ENCODE measurements at places on chromosomes 4 and X.

DNA sequence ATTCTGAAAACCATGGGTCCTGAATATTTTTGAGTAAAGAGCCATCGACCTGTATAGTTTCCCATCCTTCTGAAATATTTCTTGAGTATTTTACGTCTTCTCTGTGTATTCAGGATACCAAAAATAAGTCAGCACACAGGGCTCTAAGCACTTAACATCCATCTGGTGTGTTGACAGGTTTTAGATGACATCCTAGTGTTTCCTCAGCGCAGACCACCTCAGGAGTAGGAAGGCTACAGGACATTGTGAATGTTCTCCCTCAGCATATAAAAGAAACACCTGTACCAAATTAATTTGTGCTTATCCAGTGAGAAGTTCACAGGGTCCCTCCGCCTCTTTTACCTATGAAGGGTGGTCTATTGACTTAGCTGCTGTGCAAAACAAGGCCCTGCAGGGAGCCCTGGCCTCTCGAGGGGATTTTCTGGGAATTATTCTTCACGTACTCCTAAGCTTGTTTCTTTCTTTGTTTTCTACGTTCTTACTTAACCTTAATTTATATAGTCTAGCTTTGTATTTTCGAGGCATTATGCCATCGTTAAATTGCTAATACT lies 241.8 kb downstream of the FBXO8 start:
- DNase-seq = no peak

DNA sequence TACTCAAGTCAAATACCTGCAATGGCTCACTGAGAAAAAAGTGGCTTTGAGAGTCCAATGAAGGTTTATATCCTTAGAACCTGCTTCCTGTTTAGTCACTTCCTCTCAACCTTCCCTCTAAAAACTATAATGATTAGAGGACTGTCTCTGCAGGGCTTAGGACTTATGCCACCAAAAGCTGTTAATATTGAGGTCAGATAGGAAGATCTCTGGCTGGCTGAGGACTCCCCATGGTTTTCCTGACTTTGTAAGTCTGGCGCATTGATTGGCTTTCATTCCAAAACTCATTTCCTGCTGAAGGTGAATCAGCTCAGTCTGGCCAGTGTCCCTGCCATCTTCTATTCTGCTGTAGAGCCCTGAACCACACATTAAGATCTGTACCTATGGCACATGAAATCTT lies 140.9 kb upstream of the ANK2 start:
- no peak for DNase-seq

GRCh38 chr4:26288355-26288909 lies 32.4 kb upstream of the RBPJ start:
- no peak for DNase-seq

DNA sequence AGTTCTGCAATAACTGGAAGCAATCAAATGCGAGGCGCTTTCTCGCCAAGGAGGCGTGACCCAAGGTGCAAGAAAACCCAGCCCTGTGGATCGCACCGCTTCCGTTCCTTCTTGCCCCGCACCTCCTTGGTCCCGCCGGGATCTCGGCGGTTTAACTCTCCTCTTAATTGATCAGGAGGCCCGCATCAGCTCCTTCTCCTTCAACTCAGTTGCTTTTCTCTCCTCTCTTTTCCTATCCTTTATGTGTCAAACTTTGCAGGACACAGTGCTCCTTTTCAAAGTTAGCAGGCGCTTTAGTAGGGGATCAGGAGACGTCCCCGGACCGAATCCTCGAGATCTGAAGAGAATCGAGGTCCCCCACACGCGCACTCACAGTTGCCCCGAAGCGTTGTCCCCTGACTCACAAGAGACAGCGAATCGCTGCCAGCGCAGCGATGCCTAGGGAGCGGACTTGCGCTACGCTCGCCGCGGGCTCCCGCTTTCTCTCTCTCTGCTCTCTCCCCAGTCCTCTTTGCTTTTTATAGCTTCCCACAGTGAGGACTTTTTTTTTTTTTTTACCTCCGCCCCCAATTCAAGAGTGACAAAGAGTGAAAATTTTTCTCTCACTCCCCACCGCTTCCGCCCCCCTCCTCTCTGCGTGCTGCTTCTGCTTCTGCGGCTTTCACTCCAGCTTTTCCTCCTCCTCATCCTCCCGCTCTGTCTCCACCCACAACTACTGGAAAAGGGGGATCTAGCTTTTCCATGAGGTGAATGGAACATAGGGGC lies at the start of gene DKK2:
Gene DKK2, minus strand, starts transcription at position 495 of the 765 bp plus-strand sequence. CDS start 722 bp downstream, outside the sequence.
- no peak for DNase-seq

DNA sequence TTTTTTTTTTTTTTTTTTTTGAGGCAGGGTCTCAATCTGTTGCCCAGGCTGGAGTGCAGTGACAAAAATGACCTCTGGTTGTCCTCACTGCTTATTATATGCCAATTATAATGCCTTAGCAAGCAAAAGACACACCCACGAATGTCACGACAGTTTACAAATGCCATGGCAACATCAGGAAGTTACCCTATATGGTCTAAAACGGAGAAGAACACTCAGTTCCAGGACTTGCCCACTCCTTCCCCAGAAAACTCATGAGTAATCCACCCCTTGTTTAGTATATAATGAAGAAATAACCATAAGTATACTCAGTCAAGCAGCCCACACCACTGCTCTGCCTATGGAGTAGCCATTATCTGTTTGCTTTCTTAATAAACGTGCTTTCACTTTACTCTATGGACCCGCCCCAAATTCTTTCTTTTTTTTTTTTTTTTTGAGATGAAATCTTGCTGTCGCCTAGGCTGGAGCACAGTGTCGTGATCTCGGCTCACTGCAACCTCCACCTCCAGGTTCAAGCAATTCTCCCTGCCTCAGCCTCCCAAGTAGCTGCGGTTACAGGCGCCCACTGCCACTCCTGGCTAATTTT lies 106.2 kb downstream of the SMIM20 start:
- DNase-seq = no peak

DNA sequence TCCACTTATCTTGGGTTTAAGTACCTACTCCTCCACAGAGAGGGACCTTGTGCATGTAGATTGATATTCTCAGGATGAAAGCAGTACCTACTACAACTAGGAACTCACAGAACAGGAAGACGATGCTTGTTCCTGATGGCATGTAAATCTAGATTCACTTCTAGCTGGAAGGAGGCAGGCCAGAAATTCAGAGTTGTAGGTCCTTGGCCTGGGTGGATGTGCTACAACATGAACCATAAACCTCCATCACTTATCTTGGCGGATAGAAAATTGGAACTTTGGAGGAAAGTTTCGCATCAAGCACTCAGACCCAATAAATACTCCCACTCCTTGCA lies 9.3 kb upstream of the SMIM20 start:
- DNase-seq = no peak

DNA sequence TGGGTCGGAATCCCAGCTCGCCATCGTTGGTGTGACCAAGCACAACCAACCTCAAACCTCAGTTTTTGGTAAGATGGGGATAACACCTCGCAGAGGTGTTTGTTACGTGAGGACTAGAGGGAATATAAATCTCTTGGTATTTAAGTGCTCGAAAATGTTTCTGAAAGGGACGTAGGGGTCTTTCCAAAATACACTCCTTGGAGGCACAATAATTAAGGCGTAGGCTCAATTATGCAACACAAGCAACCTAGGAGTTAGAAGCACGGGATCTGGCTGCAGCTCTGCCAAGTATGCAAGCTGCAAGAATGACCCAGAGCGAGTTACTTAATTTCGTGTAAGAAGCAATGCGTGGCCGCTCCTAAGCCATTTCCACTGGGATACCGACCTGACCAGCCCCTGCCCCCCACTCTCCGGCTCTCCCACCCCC lies 552 bp downstream of the ADH5 start:
- DNase-seq = no peak

- no peak for DNase-seq
These were observed 82.7 kb downstream of the ANXA5 start for GRCh38 chr4:121614101-121614500.

GRCh38 chrX:69216446-69216845 lies 51.2 kb upstream of the PJA1 start:
- DNase-seq = no peak
